ENCODE measurements at places on chromosomes 7 and 10.

- no peak for DNase-seq
These were observed 78.1 kb downstream of the VSTM4 start for GRCh38 chr10:49037187-49037586.

GRCh38 chr10:23702977-23703414, 264.1 kb downstream of the OTUD1 start:
- DNase-seq = peak; percentile 80

- DNase-seq = no peak
These were observed 268.4 kb upstream of the NPVF start for GRCh38 chr7:25496476-25497368.

GRCh38 chr10:114283535-114284234, 44.6 kb downstream of the VWA2 start:
- no peak for DNase-seq

GRCh38 chr10:85532773-85533172, 833.8 kb downstream of the GRID1 start:
- no peak for DNase-seq

DNA sequence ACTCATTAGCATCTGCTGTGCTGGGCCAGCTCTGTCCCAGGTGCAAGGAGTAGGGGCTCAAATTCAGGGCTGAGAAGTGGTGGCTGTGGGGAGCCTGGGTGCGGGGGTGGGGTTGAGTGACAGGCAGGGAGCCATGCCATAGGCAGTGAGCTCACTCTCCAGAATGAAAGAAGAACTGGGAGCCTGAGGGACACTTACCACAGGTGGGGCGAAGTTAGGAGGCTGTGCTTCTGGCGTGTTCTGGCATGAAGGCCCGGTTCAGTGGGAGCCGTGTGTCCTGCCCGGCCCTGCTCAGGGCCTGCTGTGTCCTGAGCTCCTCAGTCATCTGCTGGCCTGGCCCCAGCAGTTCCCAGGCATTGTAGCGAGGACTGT, 62.5 kb downstream of the MKI67 start:
- DNase-seq = no peak

DNA sequence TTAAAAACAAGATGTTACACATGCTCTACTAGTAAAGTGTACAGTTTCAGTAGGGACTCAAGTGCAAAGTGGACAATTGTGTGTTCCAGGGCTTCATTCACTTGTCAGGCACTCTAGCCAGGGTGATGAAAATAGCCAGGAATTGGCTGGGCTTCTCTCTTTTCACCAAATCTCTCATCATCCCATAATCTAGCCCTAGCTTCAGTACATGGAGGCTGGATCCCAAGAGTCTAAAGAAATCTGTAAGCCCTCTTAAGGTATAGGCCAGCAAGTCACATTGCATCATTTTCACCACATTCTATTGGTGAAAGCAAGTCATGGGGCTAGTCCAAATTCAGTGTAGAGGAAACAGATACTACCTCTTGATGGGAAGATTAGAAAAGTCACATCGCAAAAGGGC, 47.3 kb upstream of the C1GALT1 start:
- no peak for DNase-seq

- no peak for DNase-seq
These were observed 71.7 kb upstream of the ZNRF2 start for GRCh38 chr7:30212701-30213111.

All from LNCaP clone FGC (cell line).